MM.1S (cell line): ENCODE measurements at places on chromosomes 5 and 9.

- no peak for DNase-seq
Measured at GRCh38 chr5:89535411-89535810, 652.4 kb upstream of the MEF2C start.

DNA sequence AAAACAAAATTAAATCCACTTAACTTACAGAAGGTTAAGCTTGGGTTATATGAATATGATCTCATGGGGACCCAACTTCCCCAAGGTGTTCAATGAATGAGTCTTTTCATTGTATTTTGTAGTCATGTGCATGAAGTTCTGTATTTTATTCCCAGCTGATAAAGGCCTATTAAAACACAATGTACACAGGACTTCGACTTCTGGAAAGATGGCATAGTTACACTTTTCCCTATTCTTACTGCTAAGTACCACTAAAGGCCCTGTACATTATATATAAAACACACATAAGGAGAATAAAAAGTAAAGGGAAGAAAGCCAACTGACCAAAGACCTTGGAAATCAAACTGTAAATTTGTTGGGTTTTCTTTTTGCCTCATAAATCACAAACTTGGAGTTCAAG, 222.4 kb downstream of the SAXO1 start:
- no peak for DNase-seq

- no peak for DNase-seq
Measured at GRCh38 chr9:89441986-89442385, 55.9 kb downstream of the SEMA4D start.

GRCh38 chr9:801399-802071, 40.0 kb upstream of the DMRT1 start:
- DNase-seq = no peak

DNA sequence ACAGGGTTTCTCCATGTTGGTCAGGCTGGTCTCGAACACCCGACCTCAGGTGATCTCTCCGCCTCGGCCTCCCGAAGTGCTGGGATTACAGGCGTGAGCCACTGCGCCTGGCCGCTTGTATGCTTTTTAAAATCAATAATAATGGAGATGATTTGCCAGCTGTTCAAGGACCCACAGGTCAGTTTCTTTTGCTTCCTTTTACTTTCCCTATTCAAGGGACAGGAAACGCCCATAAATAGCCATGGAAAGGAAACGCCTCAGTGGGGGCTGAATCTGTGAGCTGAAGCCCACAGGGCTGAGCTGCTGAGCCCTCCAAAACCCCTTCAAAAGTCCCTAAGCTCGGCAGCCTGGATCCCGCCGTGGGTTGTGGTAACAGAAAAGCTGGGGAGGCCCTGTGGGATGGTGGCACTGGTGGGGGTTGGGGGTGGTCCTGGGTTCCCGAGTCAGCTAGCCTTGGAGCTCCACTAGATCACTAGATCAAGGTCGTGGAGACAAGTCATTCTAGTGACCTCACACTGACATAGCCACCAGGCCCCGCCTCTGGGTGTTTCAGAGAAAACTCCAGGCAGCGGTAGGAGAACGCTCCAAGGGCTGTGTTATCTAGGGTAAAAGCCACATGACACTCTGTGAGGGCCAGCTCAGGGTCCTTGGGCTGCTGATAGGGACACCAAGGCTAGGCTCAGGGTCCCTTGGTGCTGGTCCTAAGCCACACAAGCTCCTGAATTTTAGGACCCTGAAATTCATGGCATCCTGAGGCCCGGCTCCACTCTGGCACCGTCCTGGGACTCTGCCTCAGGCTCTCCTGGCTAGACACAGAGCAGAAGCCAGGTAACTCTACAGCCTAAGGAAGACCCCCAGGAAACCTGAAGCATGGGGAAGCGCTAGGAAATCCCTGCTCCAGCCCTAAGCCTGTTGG, 18.0 kb upstream of the DUSP1 start:
- no peak for DNase-seq

- no peak for DNase-seq
Measured at GRCh38 chr5:16891033-16891432, 45.1 kb downstream of the MYO10 start.

DNA sequence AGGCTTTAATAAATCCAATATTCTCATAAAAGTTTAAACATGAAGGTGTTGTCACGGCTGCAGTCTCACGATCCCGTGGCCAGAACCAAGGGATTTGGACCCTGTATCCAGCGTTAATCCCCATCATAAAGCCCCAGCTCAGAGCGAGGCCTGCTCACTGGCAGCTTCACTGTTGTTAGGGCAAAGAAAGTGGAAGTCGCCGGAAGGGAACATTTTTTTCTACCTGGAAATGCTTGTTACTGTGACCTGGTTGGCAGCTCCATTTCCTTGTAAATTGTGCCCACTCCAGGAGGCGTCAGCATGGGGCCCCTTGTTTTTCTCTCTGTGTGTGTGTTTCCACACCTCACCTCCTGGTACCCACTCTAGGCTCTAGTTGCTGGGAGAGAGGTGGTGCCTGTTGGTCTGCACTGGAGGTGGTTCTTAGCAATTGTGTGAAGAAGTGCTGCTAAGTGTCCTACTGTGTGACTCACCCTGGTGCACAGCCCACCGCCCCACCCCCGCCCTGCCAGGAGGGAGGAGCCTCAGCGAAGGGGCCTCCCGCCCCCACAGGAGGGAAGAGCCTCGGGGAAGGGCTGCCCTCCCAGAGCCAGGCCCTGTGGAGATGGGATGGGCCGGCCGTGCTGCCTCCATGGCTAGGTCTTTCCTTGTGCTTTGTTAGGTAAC, 105.1 kb downstream of the EHMT1 start:
- no peak for DNase-seq

GRCh38 chr9:106326493-106326892, 536.5 kb upstream of the ZNF462 start:
- peak; percentile 40 for DNase-seq

GRCh38 chr9:18010492-18010891, 431.6 kb downstream of the SH3GL2 start:
- DNase-seq = no peak

- no peak for DNase-seq
Measured at GRCh38 chr9:134263596-134263995, 62.7 kb upstream of the RXRA start.

DNA sequence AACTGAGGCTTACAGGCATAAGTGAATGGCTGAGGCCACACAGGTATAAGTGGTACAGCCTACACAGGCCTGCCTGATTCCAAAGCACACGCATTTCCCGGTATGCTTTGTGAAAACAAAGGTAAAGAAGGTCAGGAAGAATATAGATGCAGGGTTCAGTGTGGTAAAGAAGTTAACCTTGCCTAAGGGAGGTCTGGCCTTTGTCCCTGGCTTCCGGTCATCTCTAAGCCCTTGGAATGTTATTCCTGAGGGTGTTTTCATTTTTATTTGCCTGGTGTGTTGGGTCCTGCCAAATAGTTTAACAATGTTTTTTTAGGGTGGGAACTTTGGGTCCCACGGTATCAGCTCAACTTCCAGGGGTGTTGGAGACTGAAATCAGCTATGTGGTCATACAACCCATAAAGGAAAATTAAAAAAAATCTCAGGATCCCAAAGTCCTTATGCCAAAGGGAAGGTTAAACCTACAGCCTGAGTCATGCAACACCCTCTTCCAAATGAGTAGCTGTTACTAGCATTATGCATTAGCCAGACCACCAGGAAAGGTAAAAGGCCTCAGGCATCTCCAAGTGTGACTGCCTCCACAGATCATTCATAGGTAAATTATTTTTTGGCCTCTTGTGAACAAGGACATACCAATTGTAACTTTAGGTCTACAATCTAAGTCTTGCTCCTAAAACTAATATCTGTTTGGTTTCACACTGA, 124.6 kb downstream of the ATP10B start:
- DNase-seq = no peak

DNA sequence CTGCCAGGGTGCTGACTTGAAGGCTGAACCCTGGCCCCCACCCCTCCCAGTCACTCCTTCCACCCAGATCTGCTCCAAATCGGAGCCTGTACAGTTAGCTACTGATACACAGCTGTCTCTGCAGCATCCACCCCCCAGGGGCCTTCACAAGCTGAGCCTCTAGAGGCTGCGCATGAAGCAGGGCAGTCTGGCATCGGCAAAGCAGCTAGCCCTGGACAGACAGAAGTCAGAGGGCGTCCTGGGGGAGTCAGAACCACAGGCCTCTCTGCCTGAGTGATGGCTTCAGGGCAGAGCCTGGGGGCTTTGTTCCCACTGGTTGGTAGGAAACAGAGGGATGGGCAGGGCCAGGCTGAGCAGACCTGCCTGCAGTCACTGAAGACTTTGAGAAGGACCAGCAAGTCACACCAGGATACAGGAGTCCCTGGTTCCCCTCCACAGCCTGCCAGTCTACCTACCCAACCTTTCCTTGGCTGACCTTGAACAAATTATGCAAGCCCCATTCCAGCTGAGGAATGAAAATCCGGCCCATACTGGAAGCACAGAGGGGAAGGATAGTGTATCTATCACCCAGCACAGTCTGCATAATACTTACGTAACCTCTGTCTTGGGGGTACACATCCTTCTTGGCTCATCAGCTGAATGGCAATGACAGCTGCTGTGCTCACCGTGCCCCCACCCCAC, 8.8 kb downstream of the VDAC1 start:
- no peak for DNase-seq
